Skeletal muscle cell (primary cell): ENCODE measurements at places on chromosomes 16 and 17.

DNA sequence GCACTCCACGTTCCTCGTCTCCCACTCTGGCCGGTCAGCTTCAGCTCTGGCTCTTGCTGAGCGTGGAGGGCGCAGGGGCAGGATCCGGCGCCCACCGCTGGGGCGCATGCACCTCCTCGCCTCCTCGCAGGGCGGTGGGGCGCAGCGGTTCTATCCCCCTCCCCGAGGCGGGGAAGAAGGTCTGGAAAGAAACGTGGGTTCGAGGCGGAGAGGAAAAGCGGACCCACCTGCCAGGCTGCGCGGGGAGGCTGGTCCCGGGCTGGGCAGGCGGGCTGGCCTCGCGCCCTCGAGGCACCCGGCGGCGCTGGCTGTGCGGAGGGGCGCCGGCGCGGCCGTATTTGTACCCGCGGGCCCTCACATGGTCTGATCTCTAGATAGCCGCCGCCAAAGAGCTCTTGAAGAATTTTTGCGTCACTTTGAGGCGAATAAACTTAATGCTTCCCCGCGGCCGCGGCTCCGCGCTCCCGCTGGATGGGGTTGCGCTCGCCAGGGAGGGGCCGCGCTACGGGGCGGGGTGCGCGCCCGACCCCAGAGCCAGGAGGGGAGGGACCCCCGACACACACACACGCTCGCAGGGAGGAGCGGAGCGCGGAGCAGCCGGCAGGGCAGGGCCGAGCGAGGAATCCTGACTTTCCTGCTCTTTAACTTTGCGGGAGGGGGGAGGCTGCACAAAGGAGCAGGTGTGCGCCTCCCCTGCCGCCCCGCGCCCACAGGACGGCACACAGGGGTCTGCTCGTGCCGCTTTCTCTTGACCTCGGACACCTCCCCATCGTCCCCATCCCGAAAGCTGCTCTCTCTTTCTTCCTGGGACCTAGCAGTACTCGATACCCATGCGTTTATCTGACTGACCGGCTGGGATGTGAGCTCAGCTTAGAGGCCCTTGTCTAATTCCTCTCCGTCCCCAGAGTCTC lies at the start of gene SLC6A4:
SLC6A4 (minus strand) TSS at position 312 of the 911 bp plus-strand sequence. CDS start 13,739 bp downstream, outside the sequence.
- no peak for DNase-seq

DNA sequence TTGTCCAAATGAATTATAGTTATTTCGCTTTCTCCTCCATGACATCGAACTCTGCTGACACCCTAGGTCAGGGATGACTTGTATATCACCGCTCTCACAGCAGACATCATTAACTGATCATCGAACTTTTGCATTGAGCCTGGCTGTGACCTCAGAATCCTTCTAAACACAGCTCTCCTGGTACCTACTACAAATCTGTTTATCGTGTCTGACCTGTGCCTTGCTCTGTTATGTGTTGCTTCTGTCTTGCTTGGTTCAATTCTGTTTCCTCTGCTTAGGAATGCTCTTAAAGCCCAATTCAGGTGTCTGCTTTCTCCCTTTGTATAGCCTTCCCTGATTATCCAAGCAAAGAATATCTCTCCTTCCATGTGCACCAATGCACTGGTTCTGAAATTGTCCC lies 78.3 kb downstream of the CYLD start:
- no peak for DNase-seq

- no peak for DNase-seq
Measured at GRCh38 chr17:2343421-2343820, 6.1 kb downstream of the SGSM2 start.

DNA sequence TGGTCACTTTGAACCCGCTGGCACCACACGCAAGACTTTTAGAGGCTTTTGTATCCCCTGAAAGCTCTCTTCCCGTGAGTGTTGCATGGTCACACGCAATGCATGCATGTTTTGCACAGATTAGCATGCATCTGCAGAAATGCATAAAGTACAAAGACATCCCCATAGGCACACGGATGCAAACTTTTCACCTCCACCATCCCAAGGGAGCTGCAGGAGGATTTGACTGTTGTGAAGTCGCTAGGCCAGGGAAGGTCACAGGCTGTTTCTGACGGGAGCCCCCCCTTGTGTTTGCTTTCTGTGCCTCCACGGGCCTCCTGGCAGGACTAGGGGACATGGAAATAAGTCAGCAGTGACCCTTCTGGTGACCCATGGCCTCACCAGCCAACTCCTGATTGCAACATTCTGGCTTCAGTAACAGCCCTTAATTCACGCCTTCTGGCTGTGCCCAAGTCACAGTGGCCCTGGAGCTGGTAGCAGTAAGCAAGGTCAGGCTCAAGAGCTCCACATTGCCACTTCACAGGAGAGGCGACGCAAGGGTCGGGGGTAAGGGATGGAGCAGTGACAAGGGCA lies 45.1 kb downstream of the SOX9 start:
- no peak for DNase-seq

DNA sequence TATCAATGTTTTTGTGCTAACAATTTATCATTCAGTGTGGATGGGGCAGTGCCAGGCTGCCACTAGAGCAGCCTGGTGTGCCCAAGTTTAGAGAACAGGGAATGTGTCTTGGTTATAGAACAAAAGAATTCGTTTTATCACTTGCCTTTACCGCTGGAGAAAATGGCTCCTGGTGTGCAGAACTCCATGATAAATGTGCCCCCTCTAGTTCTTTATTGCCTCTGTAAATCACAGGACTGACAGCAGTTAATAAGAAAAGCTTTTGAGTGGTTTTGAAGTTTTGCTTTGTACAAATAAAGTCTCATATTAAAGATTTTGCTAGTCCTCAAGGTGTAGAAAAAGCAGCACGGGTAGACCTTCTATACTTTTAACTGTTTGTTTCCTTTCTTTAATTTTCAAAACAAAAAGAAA lies 28.2 kb upstream of the PSMD7 start:
- DNase-seq, result no peak

- no peak for DNase-seq
Measured at GRCh38 chr16:66617728-66618127, 13.2 kb downstream of the CMTM3 start.

- DNase-seq, result no peak
Measured at GRCh38 chr16:67150047-67150832, 558 bp downstream of the B3GNT9 start.

- DNase-seq, result no peak
Measured at GRCh38 chr16:85550953-85551924, 61.9 kb upstream of the GSE1 start.

DNA sequence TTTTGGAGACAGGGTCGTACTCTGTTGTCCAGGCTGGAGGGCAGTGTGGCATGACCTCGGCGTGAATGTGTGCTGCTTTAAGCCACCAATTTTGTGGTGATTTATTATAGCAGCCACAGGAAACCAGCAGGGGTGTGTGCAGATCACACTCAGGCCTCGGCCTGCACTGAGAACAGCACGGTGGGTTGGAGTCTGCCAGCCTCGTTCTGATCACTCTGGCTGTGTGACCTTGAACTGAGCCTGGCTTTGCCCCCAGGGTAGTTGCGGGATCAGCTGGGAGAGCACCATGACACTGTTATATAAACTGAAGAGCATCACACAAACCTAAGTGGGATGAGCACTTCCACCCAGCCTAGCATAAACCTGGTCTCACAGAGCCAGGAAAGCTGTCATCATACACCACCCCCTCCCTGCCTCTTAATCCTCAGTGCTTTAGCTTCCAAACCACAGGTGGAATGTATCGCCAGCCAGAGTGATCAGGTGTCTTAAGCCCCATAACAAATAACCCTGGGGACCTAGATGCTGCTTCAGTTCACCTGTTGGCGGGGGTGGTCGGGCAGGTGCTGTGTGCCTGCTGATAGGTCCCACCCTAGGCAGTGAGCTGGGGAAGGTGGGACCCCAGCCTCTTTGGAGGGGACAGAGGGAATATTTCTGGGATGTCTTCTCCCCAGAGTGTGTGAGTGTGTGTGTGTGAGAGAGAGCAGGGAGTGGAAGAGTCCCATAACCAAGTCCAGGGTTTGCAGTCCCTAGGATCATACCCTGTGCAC lies 28.6 kb upstream of the NDRG4 start:
- DNase-seq, result no peak

GRCh38 chr16:12252616-12253015 lies 276.1 kb downstream of the SNX29 start:
- DNase-seq, result no peak

GRCh38 chr16:14101415-14101814 lies 30.3 kb downstream of the MRTFB start:
- DNase-seq, result no peak

- DNase-seq, result no peak
Measured at GRCh38 chr17:72640415-72641165, 451.9 kb downstream of the SLC39A11 start.

- DNase-seq, result no peak
Measured at GRCh38 chr16:49914657-49915056, 58.7 kb upstream of the ZNF423 start.

- no peak for DNase-seq
Measured at GRCh38 chr17:13874134-13874533, 195.2 kb upstream of the COX10 start.

DNA sequence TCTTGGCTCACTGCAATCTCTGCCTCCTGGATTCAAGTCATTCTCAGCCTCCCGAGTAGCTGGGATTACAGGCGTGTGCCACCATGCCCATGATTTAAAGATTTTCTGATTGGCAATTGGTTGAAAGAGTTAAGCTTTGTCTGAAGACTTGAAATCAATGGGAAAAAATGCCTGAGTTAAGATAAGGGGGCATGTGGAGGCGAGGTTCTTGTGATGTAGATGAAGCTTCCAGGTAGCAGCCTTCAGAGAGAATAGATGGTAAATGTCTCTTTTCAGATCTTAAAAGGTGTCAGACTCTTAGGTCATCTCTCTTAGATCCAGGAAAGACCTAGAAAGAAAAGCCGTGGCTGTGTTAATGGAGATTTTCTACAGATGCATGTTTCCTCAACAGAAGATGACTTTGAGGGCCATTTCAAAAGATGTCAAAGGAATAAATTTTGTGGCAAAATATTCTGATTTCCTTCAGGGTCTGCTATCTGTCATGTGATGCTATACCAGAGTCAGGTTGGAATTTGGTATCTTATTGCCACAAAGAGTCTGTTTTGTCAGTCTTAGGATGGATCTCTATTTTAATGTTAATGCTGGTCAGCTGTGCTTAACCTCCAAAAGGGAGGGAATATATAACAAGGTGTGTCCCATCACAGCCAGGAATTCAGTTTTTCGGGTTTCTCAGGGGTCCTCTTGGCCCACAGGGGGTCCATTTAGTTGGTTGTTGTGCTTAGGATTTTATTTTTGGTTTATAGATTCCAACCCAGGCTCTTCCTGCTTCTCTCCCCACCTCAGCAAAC lies 58.3 kb upstream of the AKTIP start:
- DNase-seq, result no peak

DNA sequence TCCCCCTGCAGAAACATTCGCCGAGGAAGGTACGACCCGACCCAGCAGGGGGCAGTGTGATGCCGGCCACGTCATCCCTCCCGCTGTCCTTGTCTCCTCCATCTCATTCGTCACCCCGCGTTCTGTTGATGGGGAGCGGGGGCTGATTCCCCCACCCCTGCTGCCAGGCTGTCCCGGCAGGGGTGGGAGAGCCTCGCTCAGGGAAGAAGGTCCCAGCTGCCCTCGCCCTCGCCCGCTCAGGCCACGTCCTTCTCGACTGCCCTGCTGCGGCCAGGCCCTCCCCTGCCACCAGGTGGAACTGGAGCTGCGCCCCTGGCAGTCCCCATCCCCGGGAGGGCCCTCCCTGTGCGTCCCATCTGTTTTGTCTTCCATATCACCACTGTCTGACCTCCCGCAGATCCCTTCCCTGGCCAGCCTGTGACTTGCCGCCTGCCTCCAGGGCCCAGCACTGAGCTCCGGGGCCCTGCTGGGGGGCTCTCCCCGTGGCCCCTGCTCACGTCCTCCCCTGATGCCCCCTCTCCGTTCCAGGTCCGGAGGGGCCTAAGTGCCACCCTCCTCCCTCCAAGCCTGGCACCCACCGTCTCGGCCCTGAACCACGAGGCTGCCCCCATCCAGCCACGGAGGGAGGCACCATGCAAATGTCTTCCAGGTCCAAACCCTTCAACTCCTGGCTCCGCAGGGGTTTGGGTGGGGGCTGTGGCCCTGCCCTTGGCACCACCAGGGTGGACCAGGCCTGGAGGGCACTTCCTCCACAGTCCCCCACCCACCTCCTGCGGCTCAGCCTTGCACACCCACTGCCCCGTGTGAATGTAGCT lies 20.6 kb downstream of the ADAM11 start:
- DNase-seq, result peak; percentile 31
